T-helper 2 cell (primary cell): ENCODE measurements at places on chromosomes 12 and 14.
A peak's percentile ranks its signal among the peaks of the same experiment; 100 is the strongest.

DNA sequence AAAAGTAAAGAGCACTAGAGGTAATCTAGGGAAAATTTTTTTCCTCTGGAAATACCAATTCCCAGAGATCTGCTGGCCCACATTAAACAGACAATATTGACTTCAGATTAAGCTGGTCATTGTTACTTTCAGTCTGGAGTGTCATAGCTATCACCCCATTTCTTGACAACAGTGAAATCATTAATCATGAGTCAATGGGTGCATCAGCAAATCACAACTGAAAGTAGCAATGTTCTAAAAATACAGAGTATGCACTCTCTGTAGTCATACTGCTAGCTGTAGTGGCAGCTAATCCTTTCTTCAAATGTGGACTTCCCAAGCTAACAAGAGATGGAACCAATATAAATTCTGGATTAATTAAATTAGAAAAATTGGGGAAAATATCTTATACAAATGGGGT, 129.9 kb downstream of the CPNE8 start:
- peak; percentile 2 for DNase-seq

GRCh38 chr14:97149775-97150174, 352.6 kb downstream of the VRK1 start:
- no peak for DNase-seq

DNA sequence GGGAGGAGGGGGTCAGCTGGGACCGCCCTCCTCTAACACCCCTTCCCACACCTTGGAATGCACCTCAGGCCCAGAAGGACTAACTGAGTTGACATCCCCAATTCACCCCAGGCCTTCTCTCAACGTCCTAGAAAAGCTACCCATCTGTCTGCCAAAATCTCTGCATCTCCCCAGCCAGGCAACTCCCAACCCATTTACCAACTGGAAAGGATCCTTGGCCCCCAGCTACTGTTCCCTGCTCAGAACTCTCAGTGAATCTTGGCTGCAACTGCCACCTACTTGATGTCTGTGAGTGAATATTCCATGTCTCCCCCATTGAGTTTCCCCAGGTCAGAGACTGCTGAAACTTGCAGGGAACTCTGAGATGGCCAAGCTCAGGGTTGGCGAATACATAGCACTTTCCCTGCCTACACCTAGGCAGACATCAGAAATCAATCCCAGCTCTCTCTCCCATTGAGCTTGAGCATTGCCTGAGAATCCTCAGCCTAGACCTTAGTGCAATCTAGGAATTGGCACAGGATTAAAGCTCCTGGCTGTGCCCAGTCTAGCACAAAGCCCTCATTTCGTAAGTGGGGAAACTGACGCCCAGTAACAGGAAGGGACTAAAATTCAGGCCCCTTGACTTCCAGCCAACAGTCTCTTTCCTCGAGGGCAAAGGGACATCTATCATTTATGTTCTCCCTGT, 71.9 kb upstream of the NCOR2 start:
- DNase-seq = no peak

- DNase-seq = no peak
Observed at GRCh38 chr14:61876362-61877034, 114.3 kb downstream of the SNAPC1 start.
